Activated naive CD8-positive, alpha-beta T cell treated with anti-CD3 and anti-CD28 coated beads, Interleukin-2, amount 50 U/mL, for 16 hours (primary cell): ENCODE measurements at places on chromosomes 12 and 14.

- DNase-seq, result no peak
Measured at GRCh38 chr14:86521031-86521730, 991.2 kb downstream of the FLRT2 start.

DNA sequence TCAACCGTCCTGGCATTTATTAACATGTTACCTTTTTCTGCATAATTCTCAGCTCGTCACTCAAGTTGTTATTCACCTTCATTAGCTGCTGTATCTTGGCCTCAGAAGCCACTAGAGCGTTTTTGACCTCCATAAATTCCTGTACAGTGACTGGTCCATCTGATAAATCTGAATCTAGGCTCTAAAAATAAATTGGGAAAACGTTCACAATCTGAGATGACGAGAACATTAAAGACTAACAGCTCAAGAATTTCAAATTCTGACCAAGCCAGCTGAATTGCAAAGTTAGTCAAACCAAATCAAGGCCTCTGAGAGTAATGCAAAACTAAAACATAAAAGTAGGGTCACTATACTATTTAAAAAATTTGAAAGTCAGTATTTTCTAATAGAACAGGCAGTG lies 45.0 kb downstream of the GIT2 start:
- DNase-seq, result no peak

GRCh38 chr12:96218989-96219678 lies 25.0 kb downstream of the ELK3 start:
- DNase-seq, result no peak

GRCh38 chr14:96586056-96586455 lies 83.9 kb downstream of the PAPOLA start:
- DNase-seq, result no peak

- DNase-seq, result no peak
Measured at GRCh38 chr14:61704554-61704953, 9.2 kb downstream of the HIF1A start.

DNA sequence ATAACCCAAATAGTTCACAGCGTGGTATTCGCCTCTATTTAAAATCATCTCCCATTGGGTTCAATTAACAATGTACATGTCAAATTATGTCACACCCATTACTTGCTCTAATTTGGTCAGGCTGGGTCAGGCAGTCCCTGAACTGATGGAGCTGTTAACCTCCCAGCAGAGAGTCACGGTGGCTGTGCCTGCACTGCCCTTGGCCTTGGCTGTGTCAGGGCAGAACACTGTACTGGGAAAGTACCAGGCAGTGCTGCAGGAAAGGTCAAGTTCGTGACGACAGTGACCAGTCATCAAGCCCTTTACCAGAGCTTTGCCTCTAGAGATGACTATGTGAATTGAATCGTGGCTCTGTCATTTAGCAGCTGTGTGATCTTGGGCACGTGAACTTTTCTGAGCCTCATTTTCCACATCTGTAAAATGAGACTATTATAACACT lies 100.0 kb downstream of the ARF6 start:
- no peak for DNase-seq

DNA sequence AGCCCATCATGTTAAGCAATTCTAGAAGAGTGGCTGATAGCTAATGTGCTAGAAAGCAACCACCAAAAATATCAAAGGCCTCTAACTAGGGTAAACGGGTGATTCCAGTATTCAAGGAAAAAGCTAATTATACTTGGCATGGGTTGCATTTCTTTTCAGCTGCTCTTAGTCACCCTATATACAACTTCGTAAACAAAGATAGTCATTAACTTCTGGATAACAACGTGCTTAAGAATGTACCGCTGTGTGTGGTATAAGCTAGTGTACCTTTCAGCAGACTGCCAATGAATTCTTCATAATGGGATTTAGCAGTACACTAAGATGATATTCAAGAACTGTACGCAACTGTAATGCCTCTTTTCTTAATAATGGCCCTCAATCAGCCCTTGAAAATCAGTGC lies 42.2 kb upstream of the SLC6A13 start:
- no peak for DNase-seq

DNA sequence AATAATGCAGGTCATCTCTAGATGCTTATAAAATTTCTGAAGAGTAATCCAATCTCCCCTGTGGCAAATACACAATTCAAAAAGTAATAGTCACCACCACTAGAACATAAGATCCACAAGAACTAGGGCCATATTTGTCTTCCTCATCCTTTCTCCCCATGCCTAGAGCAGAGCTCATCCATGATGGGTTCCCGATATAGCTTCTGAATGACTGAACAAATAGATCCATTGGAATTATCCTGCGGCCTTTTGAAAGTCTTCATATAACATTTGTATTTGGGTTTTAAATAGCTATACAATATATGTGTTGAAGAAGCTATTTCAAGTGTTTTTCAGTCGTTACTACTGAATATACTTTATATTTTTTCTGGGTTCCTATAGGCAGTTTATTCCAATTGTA lies 5.7 kb downstream of the DCN start:
- no peak for DNase-seq

GRCh38 chr14:34620115-34620514 lies 9.8 kb downstream of the SNX6 start:
- no peak for DNase-seq
